Prostate gland (tissue), 2 donors: ENCODE measurements at places on chromosomes 12 and 14. TPM values are rescaled to one million over a fixed set of nuclear protein-coding genes. Genes with fewer than 3 reads are reported as not detected.

GRCh38 chr12:13896063-13896626 is 85.3 kb downstream of the GRIN2B start:
- DNase-seq = no peak
- no peaks in the 10 kb centered on the region for H3K27me3 ChIP-seq
- no peak overlapping the region for H3K27ac ChIP-seq
- no peaks in the 10 kb centered on the region for H3K4me1 ChIP-seq

ARHGAP9 gene
- total RNA-seq = 3.5 TPM

DNA sequence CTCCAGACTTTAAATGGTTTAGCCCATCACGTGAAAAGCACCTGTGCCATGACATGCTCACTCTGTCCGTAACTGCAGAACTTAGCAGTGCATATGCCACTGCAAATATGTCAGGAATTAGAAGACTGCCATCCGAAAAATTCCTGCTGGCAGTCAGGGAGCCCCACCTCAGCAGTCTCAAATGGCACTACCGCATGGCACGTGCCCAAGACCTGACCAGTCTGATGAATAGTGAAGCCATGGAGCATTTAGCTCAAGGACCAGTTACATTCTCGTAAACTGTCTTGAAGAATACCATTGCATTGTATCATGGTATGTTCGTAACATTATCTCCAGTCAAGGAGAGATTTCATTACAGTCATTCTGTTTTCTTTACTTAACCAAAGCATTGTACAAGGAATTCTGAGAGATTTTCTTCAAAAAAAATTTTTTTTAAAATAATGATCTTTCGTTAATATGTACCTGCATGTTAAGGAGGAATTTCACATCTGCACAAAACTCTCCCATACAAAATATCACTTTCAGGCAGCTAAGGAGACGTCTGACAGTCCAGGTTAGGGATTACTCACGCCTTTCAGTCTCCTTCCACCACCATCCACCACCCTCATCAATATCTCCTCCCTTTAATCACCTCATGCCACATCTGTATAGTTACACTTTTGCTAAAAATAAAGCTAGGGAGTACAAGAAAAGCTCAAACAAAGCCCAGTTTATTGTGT is 138.5 kb downstream of the ANO2 start:
- H3K4me1 ChIP-seq = no peaks in the 10 kb centered on the region
- DNase-seq = no peak
- H3K27me3 ChIP-seq = no peaks in the 10 kb centered on the region
- no peaks in the 10 kb centered on the region for H3K36me3 ChIP-seq
- no peak overlapping the region for H3K4me3 ChIP-seq
- no peak overlapping the region for H3K27ac ChIP-seq

RND1 gene
- total RNA-seq = 0.41 TPM

DNA sequence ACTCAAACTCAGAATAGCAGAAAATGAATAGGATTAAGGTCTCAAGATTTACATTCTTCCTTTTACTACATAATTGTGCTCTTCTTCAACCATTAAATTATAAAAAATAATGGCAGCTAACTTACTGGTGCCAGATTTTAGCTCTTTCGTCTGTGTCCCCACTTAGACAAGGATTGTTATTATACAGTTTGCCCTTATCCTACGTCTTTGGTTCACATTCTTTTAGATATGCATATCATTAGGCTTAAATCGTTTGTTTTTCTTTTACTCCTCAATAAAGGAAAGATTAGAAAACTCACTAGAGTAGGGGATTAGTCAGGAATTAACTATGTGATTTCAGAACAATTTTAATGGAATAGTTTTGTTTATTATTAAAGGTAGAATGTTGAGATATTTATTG is 129.6 kb upstream of the GARIN2 start:
- H3K27ac ChIP-seq = no peak overlapping the region
- H3K4me3 ChIP-seq = no peak overlapping the region
- no peak for DNase-seq
- H3K36me3 ChIP-seq = no peaks in the 10 kb centered on the region
- H3K4me1 ChIP-seq = no peaks in the 10 kb centered on the region

DNA sequence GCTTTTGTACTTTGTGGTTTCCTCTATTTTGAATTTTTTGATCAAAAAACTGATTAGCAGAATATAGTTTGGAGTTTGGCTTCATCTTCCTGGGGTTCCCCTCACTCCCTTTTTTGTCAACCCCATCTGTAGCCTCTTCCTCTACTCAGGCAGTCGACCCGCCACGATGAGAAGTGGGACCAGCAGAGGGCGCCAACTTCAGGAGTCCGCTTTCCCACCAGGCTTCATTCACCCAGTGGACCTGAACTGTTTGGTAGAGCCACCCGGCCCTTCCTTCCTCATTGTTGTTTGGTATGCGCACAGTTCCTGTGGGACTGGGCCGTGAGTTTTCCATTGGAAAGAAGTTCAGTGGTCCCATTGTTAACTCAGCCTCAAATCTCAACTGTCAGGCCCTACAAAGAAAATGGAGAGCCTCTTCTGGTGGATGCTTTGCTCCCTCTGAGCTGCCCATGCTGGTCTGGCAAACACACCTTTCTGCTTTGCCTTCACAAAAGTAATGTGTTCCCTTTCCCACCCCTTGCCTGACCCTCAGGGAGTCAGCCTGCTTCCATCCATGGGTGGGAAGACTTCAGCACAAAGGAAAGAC is 21.7 kb downstream of the TMBIM6 start:
- H3K4me3 ChIP-seq = no peak overlapping the region
- no peak overlapping the region for H3K27ac ChIP-seq
- H3K36me3 ChIP-seq = peaks cover 9% of the 10 kb centered on the region
- H3K27me3 ChIP-seq = no peaks in the 10 kb centered on the region
- H3K4me1 ChIP-seq = no peaks in the 10 kb centered on the region

WNT1 gene
- total RNA-seq = not detected

DNA sequence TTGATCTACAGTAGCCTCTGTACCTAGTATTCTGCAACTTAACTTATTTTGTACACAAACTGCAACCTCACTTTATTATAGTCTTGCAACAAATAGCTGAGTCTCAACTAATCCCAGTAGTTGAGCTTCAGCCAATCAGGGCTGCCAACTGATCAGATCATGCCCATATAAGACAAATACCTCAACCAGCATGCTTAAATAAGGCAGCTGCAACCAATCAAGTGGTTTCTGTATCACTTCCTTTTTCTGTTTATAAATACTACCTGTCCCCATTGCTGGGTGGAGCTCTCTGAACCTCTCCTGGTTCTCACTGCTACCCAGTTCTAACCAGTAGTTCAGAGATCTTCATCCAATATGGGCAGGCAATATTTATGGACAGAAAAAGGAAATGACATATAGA is 248.5 kb upstream of the FBXO33 start:
- no peaks in the 10 kb centered on the region for H3K27me3 ChIP-seq
- no peak for DNase-seq
- no peaks in the 10 kb centered on the region for H3K4me1 ChIP-seq
- no peak overlapping the region for H3K27ac ChIP-seq

- H3K27me3 ChIP-seq = no peaks in the 10 kb centered on the region
- no peaks in the 10 kb centered on the region for H3K36me3 ChIP-seq
- no peak overlapping the region for H3K4me3 ChIP-seq
- no peaks in the 10 kb centered on the region for H3K4me1 ChIP-seq
- no peak for DNase-seq
- H3K27ac ChIP-seq = no peak overlapping the region
Measured at GRCh38 chr12:52323001-52323400, 1.8 kb upstream of the KRT83 start.

DNA sequence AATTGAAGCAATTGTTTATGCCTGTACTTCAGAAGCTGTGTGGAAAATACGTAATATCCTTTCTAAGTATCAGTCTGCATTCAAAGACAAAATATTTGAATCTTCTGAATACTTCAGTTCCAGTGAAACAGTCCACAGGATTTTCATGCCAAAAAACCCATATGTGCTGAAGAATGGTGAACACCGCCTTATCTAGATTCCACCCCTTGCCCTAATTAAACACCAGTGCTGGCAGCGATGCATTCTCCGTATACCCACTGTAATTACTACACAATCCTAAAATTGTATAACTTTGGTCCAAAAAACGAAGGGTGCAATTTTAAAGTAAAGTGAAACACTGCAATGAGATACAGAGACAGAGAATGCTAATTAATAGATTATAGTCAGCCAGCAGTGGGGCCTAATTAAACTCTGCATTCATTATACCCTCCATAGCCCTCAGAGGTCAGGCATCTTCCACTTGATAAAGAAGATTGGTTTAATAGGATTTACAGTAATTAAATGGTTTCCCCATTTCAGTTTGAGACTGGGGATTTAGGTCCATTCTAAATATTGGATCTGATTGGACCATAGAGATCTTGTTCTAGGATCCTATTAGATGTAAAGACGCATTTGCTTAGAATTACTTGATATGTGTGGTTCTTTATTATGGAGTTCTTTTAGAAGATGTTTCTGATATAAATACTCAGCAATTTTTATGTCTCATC is 43.9 kb downstream of the ERC1 start:
- no peak overlapping the region for H3K27ac ChIP-seq
- no peak overlapping the region for H3K4me3 ChIP-seq
- DNase-seq = no peak
- H3K4me1 ChIP-seq = no peaks in the 10 kb centered on the region

DNA sequence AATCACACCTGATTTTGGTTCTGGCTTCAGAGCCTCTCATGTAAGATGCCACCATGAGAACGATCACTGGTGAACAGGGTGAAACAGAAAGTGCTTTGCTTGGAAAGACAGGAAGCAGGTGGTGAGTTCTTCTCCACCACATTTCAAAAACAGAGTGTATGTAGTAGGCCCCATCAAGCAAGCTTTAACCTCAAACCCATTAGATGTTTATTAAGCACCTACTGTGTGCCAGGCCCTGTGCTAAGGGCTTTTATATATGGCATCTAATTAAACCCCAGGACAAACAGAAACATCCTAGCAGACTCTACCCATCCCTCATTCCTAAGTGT is 47.8 kb upstream of the MED13L start:
- no peak overlapping the region for H3K4me3 ChIP-seq
- peaks cover 1% of the 10 kb centered on the region for H3K4me1 ChIP-seq
- DNase-seq = no peak
- no peaks in the 10 kb centered on the region for H3K27me3 ChIP-seq
- H3K36me3 ChIP-seq = no peaks in the 10 kb centered on the region
- no peak overlapping the region for H3K27ac ChIP-seq

DNA sequence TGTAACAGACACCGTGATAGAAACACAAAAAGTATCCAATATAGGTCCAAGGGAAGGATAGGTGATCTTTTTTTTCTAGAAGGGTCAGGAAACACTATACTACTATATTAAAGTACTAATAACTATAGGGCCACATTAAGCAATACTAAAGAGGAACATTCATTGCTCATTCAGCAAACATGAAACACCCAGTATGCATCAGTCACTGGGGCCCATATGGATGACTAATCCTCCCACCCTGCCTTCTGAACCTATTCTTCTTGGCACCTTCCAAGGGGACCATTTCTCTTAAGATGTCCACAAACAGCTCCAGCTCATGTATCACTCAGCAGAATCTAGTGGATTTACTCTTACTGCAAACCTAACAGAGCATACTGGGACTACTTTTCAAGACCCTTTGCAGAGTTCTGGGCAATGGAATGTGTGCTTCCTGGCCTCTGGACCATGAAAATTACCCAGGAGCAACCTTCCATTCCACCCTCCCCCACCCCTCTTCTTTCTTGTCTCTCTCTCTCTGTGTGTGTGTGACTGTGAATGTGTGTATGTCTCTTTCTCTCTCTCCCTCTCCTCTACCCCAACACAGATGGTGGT is 187.9 kb downstream of the EPS8 start:
- H3K27ac ChIP-seq = no peak overlapping the region
- H3K4me1 ChIP-seq = no peaks in the 10 kb centered on the region
- H3K27me3 ChIP-seq = no peaks in the 10 kb centered on the region

GRCh38 chr12:114667669-114668150 is 16.3 kb downstream of the TBX3 start:
- no peaks in the 10 kb centered on the region for H3K36me3 ChIP-seq
- H3K4me3 ChIP-seq = peak overlapping the region; percentile 94
- no peaks in the 10 kb centered on the region for H3K27me3 ChIP-seq
- no peak for DNase-seq
- peak overlapping the region; percentile 88 for H3K27ac ChIP-seq

LYZ gene
- total RNA-seq = 26.6 TPM

GRCh38 chr14:54785136-54785777 is 117.4 kb downstream of the GCH1 start:
- H3K4me1 ChIP-seq = no peaks in the 10 kb centered on the region
- no peak for DNase-seq
- H3K36me3 ChIP-seq = no peaks in the 10 kb centered on the region

DNA sequence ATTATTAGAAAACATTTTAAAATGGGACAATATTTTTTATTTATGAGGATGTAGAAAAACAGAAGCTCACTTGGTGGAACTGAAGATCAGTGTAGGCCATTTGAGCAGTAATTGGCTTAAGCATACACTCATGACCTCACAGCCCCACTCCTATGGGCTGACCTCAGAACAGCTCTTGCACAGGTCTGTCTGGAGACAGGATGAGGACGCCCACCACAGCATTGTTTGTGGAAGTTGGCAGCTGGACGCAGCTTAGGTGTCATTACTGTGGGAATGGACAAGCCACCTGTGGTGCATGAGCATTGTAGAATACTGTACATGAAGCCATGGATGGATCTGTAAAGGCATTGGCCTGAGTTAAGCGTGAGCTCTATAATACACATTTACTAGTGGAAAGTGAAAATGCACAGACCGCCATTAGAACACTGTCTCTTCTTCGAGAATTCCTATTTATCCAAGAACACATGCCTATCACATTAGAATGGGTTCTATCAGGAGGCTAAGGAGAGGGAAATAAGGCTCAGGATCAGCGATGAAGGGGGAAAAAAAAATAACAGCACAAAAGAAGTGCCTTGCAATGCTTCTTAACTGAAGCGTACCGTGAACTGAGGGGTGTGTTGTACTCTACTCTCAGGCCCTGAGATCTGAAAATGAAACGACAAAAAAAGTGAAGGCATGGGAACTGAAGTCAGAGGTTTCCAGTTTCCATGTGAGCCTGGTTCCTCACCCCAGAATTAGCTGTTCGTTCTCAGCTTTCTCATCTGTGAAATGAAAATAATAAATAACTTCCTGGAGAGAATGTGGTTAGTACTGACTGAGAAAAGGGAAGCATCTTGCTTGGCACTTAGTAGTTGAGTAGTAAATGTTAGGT is 33.6 kb downstream of the KCNA1 start:
- H3K27ac ChIP-seq = no peak overlapping the region
- H3K27me3 ChIP-seq = no peaks in the 10 kb centered on the region
- no peaks in the 10 kb centered on the region for H3K36me3 ChIP-seq

GRCh38 chr14:29710015-29710414 is 217.6 kb downstream of the PRKD1 start:
- no peak for DNase-seq
- H3K36me3 ChIP-seq = no peaks in the 10 kb centered on the region
- no peak overlapping the region for H3K4me3 ChIP-seq
- H3K4me1 ChIP-seq = no peaks in the 10 kb centered on the region
- no peak overlapping the region for H3K27ac ChIP-seq

SLCO1C1 gene
- total RNA-seq = 0.23 TPM

AQP6 gene
- total RNA-seq = not detected

- no peaks in the 10 kb centered on the region for H3K36me3 ChIP-seq
- no peak for DNase-seq
- no peak overlapping the region for H3K27ac ChIP-seq
- no peaks in the 10 kb centered on the region for H3K27me3 ChIP-seq
- H3K4me1 ChIP-seq = peaks cover 5% of the 10 kb centered on the region
Measured at GRCh38 chr14:60226298-60226697, 22.7 kb upstream of the PPM1A start.
